ENCODE measurements at places on chromosomes 5 and 9. TPM values are rescaled to one million over a fixed set of nuclear protein-coding genes. Genes with fewer than 3 reads are reported as not detected.

Gene SV2C
- total RNA-seq: not detected

Gene TMEM215
- not detected for total RNA-seq

Gene IL4
- total RNA-seq: not detected

Gene SEMA6A
- 1.1 TPM for total RNA-seq

Gene GIN1
- total RNA-seq: 5.2 TPM

Gene FCN1
- total RNA-seq: not detected

Gene C6
- not detected for total RNA-seq

Gene CCDC192
- not detected for total RNA-seq

Gene PCDHB9
- 2.2 TPM for total RNA-seq

Gene ANKRD34B
- total RNA-seq: not detected

Gene PCDHB16
- 0.81 TPM for total RNA-seq

Gene LNPEP
- 51.1 TPM for total RNA-seq

Gene F2RL1
- 3.9 TPM for total RNA-seq

Gene KCNT1
- not detected for total RNA-seq

Gene ADAMTS12
- total RNA-seq: 12.9 TPM

Gene SOHLH1
- total RNA-seq: not detected

Gene WNT8A
- not detected for total RNA-seq

Measured in hair follicle dermal papilla cell (primary cell).